ENCODE measurements at places on chromosomes 6 and 20.
A peak's percentile ranks its signal among the peaks of the same experiment; 100 is the strongest.

GRCh38 chr6:37675100-37675499, 22.6 kb downstream of the MDGA1 start:
- no peak for DNase-seq

DNA sequence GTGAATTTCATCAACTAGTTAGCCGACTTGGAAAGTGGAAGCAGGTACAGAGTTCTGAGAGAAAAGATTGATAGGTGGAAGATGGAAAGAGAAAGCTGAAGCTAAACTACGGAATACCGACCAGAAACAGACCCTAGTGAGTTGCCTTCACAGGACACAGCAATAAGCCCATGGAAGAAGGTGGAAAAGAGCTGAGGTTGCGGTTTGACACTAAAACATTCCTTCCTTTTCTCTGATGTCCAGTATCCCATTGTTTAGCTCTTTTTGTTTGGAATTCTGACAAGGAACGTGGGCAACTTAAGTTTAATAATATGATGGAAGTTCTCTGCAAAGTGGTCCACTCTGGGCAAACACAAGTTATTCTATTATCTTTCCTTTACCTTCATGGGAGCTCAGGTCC, 110.1 kb upstream of the ADTRP start:
- DNase-seq = no peak

- DNase-seq = no peak
Measured at GRCh38 chr6:4853349-4853748, 77.1 kb downstream of the CDYL start.

DNA sequence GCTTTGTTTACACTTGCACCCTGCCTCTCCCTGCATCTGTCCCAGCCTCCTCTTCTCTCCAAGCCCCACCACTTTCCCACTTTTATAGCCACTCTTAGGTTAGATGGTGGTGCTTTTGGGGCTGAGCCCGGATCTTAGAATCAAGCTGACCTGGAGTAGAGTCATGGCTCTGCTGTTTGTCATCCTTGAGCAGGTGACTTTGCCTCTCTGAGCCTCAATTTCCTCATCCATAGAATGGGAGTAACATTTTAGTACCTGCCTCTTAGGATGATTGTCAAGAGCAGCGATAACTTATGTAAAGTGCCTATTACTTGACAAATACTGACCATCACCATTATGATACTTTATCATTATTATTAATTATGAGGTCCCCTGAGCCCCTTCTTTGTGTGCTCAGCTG, 48.2 kb downstream of the CPNE5 start:
- no peak for DNase-seq

- no peak for DNase-seq
Measured at GRCh38 chr6:25192590-25193459, 86.3 kb upstream of the CARMIL1 start.

- no peak for DNase-seq
Measured at GRCh38 chr20:47019121-47019824, 124.6 kb downstream of the EYA2 start.

DNA sequence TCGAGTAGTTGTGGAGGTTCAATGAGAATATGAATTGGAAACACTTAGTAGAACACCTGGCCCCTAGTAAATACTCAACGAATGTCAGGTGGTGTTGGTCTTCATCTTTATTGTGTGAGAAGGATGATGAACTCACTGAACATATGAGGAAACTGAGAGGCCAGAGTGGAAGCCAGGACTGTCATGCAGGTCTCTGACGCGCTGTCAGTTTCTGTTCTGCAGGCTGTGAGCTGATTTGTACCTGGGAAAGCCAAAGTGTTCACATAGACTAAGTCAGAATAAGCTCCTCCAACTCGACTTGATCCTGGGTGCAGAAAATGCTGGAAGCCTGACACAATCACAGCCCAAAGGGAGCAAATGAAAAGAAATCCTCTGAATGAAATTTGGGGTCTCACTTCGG, 222.2 kb downstream of the LY86 start:
- DNase-seq = no peak

DNA sequence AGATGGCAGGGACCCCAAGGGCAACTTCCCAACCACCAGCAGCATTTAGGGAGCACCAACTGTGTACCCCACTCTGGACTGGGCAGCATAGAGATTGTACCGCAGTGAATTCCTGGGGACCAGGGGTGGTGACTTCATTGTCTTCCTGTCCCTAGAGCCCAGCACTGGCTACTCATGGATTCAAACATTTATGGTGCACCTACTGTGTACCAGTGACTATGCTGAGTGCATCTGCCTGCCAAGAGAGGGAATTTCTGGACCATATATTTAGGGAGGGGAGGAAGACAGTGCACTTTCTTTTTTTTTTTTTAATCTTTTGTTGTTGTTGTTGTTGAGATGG, 55.3 kb downstream of the UBE2V1 start:
- DNase-seq = no peak

- DNase-seq = no peak
Measured at GRCh38 chr6:165106261-165106660, 203.1 kb downstream of the C6orf118 start.

DNA sequence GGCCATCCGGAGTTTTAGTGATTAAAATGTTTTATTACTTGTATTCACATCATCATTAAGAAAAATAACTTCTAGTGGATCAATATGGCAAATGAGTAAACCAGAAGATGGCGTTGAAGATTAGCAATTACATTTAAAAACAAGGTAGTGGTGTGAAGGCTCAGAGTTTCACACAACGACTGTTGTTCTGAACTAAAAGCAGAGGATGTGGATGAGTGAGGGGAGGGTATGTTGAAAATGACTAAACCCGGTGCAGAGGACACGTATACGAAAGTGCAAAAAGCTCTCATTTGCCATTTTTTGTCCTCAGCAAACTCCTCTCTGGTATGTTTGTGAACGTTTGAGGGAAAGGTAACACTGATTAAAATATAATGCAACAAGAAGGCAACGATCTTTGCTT, 1.9 kb upstream of the IRF4 start:
- no peak for DNase-seq

- DNase-seq = no peak
Measured at GRCh38 chr6:117317261-117317660, 51.9 kb downstream of the VGLL2 start.

- DNase-seq = no peak
Measured at GRCh38 chr6:50180646-50181045, 130.9 kb upstream of the DEFB112 start.

DNA sequence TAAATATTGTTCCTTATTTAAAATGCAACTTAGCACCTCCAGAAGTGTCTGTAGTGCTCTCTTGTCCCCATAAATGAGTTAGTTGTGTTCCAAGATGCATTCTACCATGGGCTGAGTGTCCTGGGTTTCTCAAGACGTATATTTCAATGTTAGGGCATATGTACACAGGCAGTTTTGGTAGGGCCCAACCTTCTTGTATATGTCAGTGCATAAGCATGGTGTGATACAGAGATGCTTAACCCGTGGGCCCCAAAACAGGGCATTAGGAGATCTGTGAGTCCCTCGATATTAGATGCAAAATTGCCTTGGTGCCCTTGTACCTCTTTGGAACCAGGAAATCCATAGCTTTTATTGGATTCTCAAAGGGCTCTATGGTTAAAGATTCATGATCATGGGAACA, 91.5 kb upstream of the HIVEP1 start:
- DNase-seq = no peak

DNA sequence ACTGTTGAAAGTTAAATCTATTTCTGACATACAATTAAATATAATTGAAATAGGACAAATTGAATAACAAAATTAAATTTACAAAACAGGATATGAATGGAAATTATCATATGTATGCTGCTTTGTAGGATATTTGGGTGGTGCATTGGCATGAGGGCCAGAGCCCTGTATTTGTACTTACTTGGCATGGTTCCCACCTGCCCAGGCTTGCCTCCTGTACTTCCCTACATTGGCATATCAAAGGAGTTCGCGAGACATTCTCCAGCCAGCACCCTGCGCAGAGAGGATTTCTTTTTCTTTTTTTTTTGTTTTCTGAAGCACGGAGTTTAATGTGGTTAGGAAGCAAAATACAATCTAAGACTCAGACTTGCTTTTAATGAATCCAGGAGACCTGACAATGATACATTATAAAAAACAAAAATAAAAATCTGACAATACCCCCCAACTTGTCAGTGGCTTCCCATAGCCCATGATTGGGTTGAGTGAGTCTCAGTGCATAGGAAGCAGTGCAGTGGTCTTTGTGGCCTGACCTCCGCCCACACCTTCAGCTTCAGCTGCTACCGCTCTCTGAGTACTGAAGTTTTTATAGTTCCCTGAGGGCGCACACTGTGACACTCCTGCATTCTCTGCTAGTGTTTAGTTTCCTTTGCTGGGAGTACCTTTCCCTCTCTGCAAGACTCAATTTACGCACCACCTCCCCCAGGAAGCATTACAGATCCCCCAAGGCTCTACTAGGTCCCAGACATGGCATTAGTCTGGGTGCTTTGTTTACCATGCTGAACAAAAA, 440.8 kb downstream of the UTRN start:
- no peak for DNase-seq

GRCh38 chr6:125899726-125900182, 56.8 kb upstream of the HINT3 start:
- no peak for DNase-seq

- DNase-seq = no peak
Measured at GRCh38 chr6:148779142-148779562, 32.3 kb downstream of the UST start.

- no peak for DNase-seq
Measured at GRCh38 chr6:72037006-72037405, 150.7 kb downstream of the RIMS1 start.

GRCh38 chr6:158357570-158358216, 45.4 kb downstream of the TULP4 start:
- no peak for DNase-seq

- DNase-seq = no peak
Measured at GRCh38 chr6:32046450-32047083, 8.4 kb downstream of the CYP21A2 start.

DNA sequence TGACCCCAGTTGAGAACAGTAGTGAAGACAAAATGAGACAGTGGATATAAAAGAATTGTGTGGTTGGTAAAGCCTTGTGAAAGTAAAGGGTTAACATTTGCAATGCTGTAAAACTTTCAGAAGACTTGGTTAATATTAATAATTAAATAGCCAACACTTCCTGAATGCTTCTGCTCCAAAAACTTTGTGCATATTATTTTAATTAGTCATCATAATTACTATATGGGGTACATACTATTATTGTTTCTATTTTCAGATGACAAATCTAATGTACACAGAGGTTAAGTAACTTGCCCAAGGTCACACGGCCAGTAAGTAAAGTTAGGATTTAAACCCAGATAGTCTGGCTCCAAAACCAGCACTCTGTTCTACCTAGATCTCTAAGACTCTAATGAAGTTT, 291.3 kb downstream of the OGFRL1 start:
- no peak for DNase-seq

GRCh38 chr20:56590888-56591287, 38.2 kb upstream of the TFAP2C start:
- DNase-seq = no peak

- DNase-seq = peak; percentile 38
Measured at GRCh38 chr6:80338201-80338836, 231.8 kb downstream of the BCKDHB start.

- no peak for DNase-seq
Measured at GRCh38 chr6:145453376-145453775, 281.9 kb downstream of the EPM2A start.

- DNase-seq = no peak
Measured at GRCh38 chr20:32226391-32226790, 18.7 kb downstream of the POFUT1 start.

DNA sequence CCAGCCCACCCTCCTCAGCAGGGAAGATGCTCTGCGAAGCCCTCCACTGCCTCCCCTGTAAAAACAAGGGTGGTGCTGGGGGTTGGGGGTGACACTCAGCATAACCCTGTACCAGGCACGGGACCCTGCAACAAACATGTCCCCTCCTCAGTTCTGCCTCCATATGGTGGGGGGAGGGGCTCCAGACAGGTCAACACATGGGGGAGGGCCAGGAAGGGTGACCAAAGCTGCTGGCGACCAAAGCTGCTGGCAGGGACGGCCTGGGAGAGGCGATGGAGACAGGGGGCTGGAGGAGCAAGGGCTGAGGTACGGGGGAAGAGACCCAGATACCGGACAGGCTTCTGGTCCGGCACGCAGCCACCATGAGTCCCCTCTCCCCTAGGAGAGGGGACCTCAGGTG, 123.2 kb downstream of the TAF4 start:
- DNase-seq = no peak

- DNase-seq = no peak
Measured at GRCh38 chr20:5550733-5551529, 199.3 kb upstream of the SHLD1 start.

DNA sequence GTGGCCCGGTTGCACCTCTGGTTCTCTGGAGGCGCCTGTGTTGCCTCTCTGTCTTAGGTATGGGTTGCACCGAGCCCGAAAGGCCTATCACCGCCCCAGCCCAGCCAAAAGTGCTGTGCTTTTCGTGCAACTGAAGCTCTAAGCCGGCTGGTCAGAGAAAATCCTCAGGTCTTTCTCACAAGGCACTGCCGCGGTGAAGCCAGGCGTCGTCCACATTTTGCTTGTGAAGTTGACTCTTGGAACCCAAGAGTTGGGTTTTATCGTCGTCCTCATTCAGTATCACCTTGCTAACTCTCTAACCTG, 726 bp upstream of the EMILIN3 start:
- DNase-seq = no peak

- no peak for DNase-seq
Measured at GRCh38 chr20:61903575-61904340, 161.9 kb downstream of the TAF4 start.
